ENCODE measurements at places on chromosomes 11 and 22. TPM values are rescaled to one million over a fixed set of nuclear protein-coding genes. Genes with fewer than 3 reads are reported as not detected.

- no peak for DNase-seq
Observed at GRCh38 chr11:70156291-70157037, 46.6 kb upstream of the FADD start.

- DNase-seq, result no peak
Observed at GRCh38 chr11:64298966-64299846, 952 bp upstream of the CATSPERZ start.

- no peak for DNase-seq
Observed at GRCh38 chr11:46601129-46601528, 7.3 kb upstream of the AMBRA1 start.

- DNase-seq, result no peak
Observed at GRCh38 chr11:72950685-72951084, 136.5 kb downstream of the ATG16L2 start.

GLYATL2 gene
- 2.3 TPM for total RNA-seq

DNA sequence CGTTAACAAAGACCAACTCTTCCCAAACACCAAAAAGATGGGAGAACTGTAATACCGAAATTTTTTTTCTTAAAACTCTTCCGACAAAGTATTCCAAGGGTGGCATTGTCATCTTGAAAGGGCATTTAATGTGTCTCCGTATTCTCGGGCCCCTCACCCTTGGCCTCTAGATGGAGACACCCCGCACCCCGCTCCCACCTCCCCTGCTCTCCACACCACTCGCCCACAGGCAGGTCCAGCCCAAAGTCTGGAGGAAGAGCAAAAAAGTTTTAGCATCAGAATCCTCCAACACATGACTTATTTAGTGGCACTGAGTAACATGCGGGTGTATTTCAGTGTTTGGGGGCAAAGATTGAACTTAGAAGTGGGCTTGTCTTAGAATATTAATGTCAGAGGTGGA is 20.7 kb downstream of the SPATA19 start:
- no peak for DNase-seq

SHISAL1 gene
- 4.3 TPM for total RNA-seq

DNA sequence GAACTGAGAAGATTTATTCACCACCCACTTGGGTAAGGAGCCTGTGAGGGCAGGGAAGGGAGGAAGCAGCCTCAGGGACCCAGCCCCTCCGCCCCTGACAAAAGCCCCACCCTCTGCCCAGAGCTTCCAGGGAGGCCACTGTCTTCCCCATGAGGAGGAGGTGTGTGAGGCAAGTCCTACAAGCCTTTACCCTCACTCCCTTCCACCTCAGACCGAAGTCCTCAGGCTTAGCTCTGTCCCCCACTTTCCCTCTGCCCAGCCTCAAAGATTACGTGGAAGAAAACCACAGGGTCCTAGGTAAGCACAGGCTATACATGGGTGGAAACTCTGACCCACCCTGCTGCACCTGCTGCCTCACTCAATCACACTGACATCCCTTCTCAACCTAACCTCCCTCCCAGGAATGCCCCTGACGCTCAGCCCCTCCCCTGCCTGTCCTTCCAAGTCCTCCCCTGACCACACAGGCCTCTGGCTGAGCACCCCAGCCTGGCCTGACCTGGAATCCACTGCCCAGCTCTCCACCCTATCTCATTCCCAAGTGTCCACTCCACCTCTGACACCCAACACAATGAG is 3.6 kb upstream of the ARAP1 start:
- no peak for DNase-seq

GRCh38 chr11:118198370-118198769 is 21.9 kb upstream of the SCN2B start:
- DNase-seq, result peak; percentile 78

DNA sequence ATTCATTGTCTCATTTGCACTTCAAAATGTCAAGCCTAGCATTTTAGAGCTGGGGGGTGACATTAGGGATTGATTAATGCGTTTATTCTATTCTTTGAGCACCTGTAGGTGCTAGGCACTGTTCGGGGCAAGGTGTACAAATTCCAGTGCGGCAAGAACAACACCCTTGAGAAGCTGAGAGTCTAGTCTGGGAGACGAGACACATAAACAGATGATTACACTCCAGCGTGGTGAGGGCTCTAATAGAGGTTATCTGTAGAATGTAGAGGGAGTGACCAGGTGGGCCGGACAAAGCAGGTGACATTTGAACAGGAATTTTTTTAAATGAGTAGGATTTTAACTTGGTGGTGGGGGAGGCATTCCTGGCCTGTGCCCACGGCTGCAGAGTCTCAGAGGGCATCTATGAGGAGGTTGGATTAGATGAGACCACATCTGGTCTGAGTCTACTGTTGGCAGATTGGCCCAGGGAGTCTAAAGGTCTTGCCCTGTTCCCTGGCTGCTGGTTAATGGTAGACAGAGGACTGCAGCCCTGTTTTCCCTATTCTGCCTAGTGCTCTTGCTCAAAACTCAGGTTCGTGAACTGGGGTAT is 970 bp downstream of the CAT start:
- no peak for DNase-seq

DNA sequence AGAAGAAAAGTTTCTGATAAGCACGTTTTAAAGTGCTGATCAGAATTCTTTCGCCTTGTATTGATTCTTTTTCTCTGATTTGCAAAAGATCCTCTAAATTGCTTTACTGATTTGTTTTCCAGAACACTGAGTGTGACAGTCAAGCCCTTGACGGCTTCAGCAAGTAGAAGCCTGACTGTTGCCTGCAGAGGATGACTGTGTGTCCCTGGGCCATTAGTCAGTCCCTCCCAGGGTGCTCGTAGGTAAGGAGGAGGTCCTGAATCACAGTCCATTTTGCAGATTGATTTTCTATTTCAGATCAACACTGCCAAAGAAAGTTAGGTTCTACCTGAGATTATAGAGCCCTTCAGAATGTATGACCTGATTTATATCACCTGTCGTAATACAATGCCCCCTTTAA is 38.6 kb upstream of the POGLUT3 start:
- no peak for DNase-seq

PRRG4 gene
- total RNA-seq, result not detected

DNA sequence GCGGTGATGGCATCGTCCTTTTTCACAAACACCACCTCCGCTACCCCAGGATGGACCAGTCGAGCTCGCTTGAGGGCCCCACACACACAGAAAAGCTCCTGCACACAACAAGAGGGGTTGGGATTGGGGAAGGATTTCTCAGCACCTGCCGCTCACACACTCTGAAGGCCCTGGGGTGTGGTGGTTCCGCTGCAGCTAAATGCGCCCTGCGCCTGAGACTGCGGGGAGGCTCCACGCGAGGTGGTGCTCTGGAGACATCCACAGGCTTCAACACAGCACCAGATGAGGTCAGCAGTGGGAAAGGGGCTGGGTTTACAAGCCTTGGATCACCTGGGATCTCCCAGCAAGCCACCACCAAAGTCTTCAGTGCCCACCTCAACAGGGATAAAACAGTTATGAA is 22.7 kb downstream of the POLDIP3 start:
- DNase-seq, result no peak

GRCh38 chr22:29621761-29622526 is 18.5 kb downstream of the NF2 start:
- DNase-seq, result no peak

OR8H3 gene
- total RNA-seq, result not detected

GRCh38 chr11:15975742-15976141 is 380.6 kb downstream of the SOX6 start:
- no peak for DNase-seq

- DNase-seq, result no peak
Observed at GRCh38 chr11:92765965-92766371, 203.5 kb upstream of the MTNR1B start.

GRCh38 chr11:67282155-67282875 is 6.8 kb upstream of the ANKRD13D start:
- DNase-seq, result no peak

HORMAD2 gene
- total RNA-seq, result not detected

DNA sequence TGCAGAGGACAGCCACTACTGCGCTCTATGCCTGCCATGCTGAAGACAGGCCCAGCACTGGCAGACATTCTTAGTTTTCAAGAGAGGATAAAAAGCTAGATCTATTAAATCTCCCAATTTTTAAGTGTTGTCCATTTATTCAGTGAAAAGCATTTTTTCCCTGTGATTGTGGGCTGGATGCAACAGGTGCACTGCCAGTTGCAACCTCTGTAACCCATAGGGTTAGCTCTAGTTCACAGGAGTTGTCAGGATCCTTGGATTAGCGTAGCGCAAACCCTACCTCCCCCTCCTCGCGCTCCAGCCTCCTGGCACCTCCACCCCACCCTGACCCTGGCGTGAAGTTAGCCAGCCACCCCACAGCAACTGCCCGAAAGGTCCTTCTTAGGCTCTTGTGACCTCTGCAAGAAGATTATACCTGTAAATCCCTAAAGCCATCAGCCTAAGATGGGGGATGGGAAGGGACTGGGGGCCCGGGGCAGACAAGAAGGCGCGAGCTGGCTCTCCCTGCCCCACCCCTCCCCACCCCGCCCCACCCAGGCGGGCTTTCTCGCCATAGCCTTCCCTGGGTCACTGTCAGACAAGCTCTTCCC is 30.9 kb downstream of the EIF3F start:
- DNase-seq, result no peak

SRPRA gene
- 74.6 TPM for total RNA-seq

GRCh38 chr11:18245396-18245795 is 3.1 kb downstream of the SAA2 start:
- no peak for DNase-seq

- DNase-seq, result no peak
Observed at GRCh38 chr11:63506876-63507275, 992 bp downstream of the LGALS12 start.

- no peak for DNase-seq
Observed at GRCh38 chr11:26830218-26830617, 108.4 kb upstream of the SLC5A12 start.

TEX54 gene
- total RNA-seq, result not detected

BRSK2 gene
- total RNA-seq, result 72.5 TPM

DNA sequence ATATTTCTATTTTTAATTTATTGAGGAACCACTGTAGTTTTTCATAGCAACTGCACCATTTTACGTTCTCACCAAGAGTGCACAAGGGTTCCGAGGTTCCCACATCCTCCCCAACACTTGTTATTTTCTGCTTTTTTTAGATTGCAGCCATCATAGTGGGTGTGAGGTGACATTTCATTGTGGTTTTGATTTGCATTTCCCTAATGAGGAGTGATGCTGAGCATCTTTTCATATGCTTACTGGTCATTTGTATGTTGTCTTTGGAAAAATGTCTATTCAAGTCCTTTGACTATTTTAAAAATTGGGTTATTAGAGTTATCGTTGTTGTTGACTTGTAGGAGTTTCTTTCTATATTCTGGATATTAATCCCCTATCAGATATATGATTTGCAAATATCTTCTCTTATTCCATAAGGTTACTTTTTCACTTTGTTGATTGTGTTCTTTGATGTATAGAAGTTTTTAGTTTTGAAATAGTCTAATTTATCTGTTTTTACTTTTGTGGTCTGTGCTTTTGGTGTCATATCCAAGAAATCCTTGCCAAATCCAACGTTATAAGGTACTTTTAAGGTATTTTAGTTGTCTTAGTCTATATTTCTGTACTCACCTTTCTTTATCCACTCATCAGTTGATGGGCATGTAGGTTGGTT is 9.0 kb downstream of the NEAT1 start:
- no peak for DNase-seq

DNA sequence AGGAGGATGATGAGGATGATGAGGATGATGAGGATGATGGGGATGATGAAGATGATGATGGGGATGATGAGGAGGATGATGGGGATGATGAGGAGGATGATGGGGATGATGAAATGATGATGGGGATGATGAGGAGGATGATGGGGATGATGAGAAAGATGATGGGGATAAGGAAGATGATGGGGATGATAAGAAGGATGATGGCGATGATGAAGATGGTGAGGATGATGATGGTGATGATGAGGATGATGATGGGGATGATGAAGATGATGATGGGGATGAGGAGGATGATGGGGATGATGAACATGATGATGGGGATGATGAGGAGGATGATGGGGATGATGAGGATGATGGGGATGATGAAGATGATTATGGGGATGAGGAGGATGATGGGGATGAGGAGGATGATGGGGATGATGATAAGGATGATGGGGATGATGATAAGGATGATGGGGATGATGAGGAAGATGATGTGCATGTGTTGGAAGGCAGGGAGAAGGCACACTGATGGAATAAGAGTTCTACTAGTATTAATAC is 78.9 kb upstream of the MTMR2 start:
- DNase-seq, result no peak

DNA sequence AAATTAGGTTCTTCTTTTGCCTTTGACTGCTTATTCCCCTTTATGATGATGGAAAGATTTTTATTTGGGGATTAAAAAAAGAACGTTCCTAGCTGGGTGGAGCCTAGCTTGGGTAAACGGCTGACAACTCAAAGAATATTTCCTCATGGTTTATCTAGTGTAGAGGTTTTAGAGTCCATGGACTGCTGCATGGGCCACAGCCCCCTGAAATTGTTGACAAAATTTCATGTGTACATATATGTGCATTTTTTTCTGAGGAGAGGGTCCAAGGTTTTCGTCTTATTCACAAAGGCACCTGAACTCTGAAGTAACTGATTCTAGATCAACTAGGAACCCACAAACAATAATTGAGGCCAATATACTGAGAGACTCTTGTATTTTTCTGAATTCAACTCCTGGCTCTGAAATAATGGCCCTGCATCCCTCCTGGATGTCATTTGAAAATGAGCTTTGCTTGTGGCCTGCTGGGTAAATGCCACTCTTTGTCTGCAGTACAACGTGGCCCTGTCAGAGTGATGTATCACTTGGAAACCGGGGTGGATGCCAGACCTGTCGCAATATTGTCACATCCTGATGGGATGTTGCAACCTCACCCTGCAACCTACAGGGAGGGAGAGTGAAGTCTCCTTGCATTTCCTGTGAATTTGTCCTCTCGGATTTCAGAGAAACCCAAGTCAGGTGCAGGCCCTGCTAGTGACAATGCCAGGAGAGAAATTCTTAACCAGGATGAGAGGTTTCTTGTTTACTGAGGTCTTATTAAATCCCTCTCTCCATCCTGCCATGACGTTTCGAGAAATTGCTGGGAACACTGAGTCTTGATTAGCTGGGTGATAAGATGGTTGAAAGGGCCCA is 33.8 kb downstream of the EHF start:
- no peak for DNase-seq

DNA sequence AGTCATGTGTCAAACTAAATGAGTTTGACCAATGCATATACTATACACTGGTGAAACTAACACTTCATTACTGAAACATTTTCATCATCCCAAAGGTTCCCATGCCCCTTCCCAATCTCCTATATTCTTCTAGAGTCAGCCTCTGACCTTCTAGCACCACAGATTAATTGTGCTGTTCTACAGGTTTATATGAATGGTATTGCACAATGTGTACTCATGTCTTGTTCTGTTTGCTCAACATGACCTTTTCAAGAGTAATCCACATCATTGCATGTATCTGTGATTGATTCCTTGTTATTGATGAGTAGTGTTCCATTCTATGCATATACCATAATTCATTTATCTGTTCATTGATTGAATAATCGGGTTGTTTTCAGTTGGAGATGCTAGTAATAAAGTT is 7.5 kb upstream of the OR8G1 start:
- no peak for DNase-seq

DNA sequence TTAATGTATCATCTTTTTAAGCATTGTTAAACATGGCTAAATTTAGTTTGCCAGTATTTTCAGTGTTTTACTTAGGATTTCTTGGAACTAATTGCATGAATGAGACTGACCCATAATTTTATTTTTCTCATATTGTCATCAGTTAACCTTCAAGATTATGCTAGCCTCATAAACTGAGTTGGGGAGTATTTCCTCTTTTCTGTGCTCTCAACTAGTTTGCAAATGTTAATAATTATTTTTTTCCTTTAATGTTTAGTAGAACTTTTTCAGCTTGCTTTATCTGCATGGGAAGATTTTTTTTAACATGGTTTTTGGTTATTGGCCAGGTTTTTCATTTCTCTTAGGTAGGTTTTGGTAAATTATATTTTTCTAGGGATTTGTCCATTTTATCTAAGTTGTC is 235.4 kb upstream of the SESN3 start:
- no peak for DNase-seq
